ENCODE measurements at places on chromosomes 3 and 15.

DNA sequence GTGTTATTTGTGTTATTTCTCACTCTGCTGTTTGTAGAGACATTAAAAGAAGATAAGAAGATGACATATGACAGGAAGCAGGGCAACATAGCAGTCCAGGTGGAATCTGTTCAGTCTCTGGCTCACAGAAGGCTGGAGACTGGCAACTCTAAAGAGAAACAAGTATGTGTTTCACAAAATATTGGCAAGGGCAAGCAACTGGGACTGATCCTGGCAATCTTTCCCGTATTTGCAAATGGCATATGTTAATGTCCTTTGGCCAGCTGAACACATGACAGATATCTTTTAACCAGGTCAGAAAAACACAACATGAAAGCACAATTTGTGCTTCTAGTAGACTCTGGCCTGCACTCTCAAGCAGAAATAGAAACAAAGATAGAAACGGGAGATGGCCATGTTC, 1354.1 kb upstream of the EPHA6 start:
- no peaks in the 10 kb centered on the region for H3K36me3 ChIP-seq
- H3K27me3 ChIP-seq: no peaks in the 10 kb centered on the region
- no peak overlapping the region for H3K4me3 ChIP-seq
- no peak for DNase-seq
- no peak overlapping the region for H3K27ac ChIP-seq

DNA sequence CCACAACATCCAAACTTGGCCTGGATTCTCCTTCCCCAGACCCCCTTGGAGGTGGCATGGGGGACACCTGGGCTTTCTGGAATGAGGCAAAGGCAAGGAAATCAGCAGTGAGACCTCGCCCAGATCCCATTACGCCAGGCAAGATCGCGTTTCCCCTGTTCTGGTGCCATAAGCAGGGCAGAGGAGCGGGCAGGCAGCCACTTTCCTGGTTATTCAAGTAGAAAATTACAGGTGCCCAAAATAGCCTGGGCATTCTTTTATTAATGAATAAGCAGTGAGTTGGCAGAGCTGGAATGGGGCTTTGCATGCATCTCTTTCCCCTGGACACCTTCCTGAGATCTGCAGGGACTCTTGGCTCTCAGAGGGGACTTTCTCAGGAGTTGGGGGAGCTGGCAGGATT, 31.5 kb upstream of the FAM107A start:
- H3K4me1 ChIP-seq: no peaks in the 10 kb centered on the region
- H3K4me3 ChIP-seq: no peak overlapping the region
- H3K27ac ChIP-seq: no peak overlapping the region
- no peak for DNase-seq

DNA sequence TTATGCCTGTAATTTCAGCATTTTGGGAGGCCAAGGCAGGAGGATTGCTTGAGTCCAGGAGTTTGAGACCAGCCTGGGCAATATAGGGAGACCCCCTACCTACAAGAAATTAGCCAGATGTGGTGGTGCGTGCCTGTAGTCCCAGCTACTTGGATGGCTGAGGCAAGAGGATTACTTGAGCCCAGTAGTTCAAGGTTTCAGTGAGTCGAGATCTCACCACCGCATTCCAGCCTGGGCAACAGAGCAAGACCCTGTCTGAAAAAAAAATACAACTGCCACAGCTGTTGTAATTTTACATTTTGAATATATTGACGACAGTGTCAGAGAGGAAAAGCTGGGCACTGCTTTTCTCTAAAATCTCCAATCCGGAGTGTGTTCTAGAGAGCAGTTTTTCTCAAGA, 21.2 kb downstream of the TATDN2 start:
- no peak for DNase-seq
- H3K4me3 ChIP-seq: no peak overlapping the region
- H3K27ac ChIP-seq: no peak overlapping the region
- no peaks in the 10 kb centered on the region for H3K27me3 ChIP-seq
- H3K4me1 ChIP-seq: peaks cover 84% of the 10 kb centered on the region

DNA sequence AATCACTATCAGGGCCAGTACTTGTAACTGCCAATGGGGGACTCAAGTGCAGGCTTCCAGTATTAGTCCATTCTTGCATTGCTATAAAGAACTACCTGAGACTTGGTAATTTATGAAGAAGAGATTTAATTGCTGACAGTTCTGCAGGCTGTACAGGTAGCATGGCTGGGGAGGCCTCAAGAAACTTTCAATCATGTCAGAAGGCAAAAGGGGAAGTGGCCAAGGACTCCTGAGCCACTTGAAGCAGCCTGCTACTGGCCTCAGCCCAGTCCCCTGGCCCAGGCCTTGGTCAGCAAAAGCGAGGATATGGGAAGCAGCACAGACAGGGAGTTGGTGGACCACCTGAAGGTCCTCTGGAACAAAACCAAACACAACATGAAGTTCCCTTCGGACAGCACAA, 29.2 kb upstream of the OR5K1 start:
- peaks cover 2% of the 10 kb centered on the region for H3K27me3 ChIP-seq
- H3K27ac ChIP-seq: no peak overlapping the region
- DNase-seq: no peak
- peaks cover 22% of the 10 kb centered on the region for H3K36me3 ChIP-seq
- no peaks in the 10 kb centered on the region for H3K4me1 ChIP-seq
- H3K4me3 ChIP-seq: no peak overlapping the region

DNA sequence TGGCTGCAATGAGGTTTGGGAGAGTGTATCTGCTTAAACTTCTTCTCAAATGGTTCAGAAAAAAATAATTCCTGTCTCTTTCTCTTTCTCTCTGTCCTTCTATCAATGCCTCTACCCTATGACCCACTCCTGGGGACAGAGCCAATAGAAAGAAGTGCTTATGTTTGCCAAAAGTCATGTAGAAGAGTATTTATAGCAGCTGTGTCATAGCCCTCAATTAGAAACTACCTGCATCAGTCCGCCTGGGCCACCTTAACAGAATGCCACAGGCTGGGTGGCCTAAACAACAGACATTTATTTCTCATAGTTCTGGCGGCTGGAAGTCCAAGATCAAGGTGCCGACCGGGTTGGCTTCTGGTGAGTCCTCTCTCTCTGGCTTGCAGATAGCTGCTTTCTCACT, 92.5 kb downstream of the HMG20A start:
- H3K27ac ChIP-seq: no peak overlapping the region
- peaks cover 5% of the 10 kb centered on the region for H3K36me3 ChIP-seq
- H3K4me3 ChIP-seq: no peak overlapping the region
- H3K4me1 ChIP-seq: peaks cover 5% of the 10 kb centered on the region
- DNase-seq: no peak
- no peaks in the 10 kb centered on the region for H3K27me3 ChIP-seq

GRCh38 chr3:112569265-112569664, 7.4 kb downstream of the SLC35A5 start:
- no peak overlapping the region for H3K4me3 ChIP-seq
- no peaks in the 10 kb centered on the region for H3K27me3 ChIP-seq
- no peak for DNase-seq
- H3K4me1 ChIP-seq: peaks cover 25% of the 10 kb centered on the region
- peaks cover 36% of the 10 kb centered on the region for H3K36me3 ChIP-seq
- H3K27ac ChIP-seq: no peak overlapping the region

DNA sequence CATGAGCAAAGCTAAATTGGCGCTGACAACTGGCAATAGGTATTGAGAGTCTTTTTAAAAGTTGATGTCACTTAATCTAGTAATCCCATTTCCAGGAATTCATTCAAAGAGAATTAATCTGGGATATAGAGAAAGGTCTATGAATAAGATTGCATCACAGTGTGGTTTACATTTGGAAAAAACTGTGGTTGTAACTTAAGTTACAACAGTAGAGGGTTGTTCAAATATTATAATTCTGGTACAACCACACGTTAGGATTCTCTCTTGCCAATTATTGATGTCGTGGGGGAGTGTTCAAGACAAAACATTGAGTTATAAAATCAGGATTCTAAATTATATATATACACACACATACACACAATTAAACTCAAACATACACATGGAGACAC, 79.8 kb downstream of the LIPC start:
- no peaks in the 10 kb centered on the region for H3K27me3 ChIP-seq
- no peak for DNase-seq
- H3K27ac ChIP-seq: no peak overlapping the region
- H3K4me1 ChIP-seq: peaks cover 22% of the 10 kb centered on the region
- no peak overlapping the region for H3K4me3 ChIP-seq

DNA sequence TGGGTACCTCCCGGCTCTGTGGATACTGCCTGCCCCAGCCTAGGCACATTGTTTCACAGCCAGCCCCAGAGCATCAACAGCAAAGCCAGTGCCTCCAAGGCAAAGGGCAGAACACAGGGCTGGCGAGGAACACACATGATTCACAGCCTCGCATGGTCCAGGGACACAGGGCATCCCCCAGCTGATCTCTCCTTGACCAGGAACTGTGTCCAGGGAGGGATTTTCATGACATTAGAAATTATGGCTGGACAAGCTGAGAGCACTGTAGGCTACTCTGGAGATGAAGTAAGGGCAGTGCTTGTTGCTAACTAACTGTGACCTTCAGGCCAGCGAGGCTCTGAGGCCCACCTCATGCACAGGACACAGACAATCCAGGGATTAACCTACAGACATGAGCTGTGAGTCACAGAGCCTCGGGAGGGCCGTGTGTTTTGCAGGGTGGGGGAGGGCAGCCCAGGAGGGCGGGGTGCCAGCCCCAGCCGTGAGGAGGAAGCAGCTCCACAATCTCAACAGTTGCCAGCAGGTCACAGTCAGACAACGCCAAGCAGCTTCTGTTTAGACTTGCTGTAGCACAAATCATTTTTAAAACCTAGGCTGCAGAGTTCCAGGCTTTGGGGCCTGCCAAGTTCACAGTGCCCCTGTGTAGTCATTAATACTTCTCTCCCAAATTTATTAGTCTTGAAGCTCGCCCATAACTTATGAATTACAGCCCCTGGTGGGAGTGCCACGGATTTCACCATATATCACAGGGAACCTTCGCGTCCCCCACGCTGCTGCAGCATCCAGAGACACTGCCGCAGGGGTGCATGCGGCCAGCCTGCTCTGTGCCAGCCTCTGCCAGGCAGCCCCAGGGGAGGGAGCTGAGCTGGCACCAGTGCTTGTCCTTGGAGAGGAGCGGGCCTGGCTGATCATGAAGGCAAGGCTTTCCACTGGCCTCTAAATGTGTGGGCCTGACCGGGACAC, 114.7 kb downstream of the ETFA start:
- no peaks in the 10 kb centered on the region for H3K27me3 ChIP-seq
- no peak overlapping the region for H3K4me3 ChIP-seq
- no peaks in the 10 kb centered on the region for H3K36me3 ChIP-seq

GRCh38 chr3:156664831-156665178, 9.6 kb upstream of the TIPARP start:
- no peak for DNase-seq
- no peak overlapping the region for H3K4me3 ChIP-seq
- H3K4me1 ChIP-seq: peaks cover 72% of the 10 kb centered on the region
